Effector CD4-positive, alpha-beta T cell (primary cell): ENCODE measurements at places on chromosomes 7 and 10.

- no peak for DNase-seq
Observed at GRCh38 chr7:129828989-129829736, 123.6 kb downstream of the UBE2H start.

DNA sequence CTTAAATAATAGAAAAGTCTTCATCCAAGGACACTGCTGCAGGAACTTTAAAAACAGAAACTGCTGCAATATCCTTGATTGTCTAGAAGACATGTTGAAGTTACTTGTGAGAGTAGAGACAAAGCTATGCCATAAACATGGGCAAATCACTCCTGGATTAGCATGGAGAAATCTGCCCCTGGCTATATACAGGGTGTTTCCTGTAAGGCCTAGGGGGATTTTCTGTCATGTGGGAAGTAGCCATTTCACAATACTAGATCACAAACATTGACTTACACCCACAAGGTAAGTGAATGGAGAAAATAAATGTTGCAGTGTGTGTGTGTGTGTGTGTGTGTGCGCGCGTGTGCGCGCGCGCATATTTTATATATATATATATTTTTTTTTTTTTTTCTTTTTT lies 35.2 kb upstream of the PDK4 start:
- no peak for DNase-seq

- DNase-seq = no peak
Observed at GRCh38 chr7:139981511-139981895, 81.2 kb downstream of the PARP12 start.

DNA sequence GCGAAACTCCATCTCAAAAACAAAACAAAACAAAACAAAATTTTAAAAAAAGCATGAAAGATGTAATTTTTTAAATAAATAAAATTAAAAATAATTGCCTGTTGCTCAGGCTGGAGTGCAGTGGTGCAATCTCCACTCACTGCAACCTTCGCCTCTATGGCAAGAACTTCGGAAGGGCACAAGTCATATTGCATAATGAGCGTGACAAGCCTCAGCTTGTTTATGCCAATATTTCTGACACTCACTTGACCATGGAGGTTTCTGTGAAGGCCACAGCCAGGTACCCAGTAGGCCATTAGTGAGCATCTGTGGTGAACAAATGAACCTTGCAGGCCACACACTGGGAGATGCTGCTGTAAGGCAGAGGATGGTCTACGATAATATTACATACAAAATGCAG lies 106.1 kb upstream of the KMT2C start:
- DNase-seq = no peak

- no peak for DNase-seq
Observed at GRCh38 chr10:97332591-97333350, 1.8 kb downstream of the FRAT2 start.

- DNase-seq = no peak
Observed at GRCh38 chr10:74944205-74944604, 117.8 kb downstream of the KAT6B start.

DNA sequence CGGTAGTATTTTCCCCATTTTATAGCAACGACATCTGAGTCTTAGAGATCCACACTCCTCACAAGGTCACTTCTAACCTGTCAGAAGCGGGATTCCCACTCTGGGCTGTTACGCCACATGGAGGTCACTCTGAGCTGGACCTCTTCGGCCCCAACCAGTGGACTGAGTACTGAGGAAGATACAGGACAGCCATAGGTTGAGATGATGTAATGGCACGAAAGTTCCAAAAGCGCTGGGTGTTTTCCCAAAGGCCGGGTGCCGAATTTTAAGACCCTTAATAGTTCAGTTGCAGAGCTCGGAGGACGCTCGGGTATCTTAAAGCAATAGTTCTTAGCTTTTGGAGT lies 699 bp downstream of the GHITM start:
- peak; percentile 4 for DNase-seq

- no peak for DNase-seq
Observed at GRCh38 chr10:624605-625332, 64.7 kb downstream of the DIP2C start.

- DNase-seq = no peak
Observed at GRCh38 chr7:138837627-138838026, 39.6 kb upstream of the ATP6V0A4 start.

GRCh38 chr10:79444199-79445119 lies 965 bp downstream of the ZCCHC24 start:
- DNase-seq = peak; percentile 35

DNA sequence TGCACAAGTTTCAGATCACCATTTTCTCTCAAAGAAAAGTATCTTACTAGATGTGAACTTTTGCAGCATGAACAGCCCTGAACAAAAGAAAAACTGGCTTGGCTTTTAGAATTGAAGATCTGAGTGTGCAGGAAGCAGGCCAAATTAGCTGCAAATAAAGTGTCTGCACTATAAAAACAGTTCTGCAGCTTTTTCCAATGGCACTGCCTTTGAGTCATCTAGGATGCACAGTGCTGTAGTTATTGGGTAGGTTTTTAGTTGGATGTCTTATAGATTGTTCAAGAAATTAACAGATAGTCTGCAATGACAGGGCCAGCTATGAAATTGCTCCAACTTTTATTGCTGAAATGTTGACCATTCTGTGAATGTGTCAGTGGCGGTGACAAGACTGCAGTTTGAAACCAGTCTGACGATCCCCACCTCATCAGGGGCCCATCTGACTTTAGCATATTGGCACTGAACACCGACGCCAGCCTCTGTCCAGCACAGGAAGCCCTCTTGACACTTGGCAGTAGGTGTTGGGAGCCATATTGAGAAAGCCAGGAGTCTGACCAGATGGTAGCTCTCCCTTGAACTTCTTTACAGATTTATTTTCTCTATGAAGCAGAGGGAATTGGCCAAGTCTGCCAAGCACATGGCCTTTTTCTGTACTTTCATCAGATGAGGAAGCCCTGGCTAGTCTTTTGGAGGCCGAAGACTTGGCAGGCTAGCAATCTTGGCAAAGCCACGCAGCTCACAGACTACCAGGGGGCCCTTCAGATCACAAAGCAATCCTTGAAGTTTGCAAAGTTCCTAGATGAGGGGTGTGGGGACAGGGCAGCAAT lies 490.6 kb downstream of the NEBL start:
- DNase-seq = no peak

DNA sequence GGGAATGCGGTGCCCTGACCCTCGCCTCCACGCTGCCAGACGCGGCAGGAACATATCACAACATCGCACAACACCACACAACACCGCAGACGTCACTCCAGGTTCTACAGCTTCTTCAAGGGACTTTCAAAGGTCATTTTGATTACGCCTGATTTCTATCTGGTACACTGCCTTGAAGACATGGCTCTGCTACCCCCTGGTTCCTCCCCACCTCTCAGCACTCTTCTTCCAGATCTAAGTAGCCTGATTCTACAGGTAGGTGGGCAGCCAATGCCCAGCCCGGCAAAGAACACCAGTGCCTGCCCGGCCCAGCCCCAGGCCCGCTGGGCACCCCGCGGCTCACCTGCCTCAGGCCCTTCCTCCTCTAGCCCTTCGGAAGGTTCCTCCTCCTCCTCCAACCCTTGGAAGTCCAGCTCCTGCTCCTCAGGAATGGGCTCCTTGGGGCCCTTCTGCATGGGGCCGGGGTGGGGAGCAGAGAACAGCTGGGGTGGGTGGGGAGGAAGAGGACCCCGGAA lies 8.4 kb downstream of the GIGYF1 start:
- no peak for DNase-seq

DNA sequence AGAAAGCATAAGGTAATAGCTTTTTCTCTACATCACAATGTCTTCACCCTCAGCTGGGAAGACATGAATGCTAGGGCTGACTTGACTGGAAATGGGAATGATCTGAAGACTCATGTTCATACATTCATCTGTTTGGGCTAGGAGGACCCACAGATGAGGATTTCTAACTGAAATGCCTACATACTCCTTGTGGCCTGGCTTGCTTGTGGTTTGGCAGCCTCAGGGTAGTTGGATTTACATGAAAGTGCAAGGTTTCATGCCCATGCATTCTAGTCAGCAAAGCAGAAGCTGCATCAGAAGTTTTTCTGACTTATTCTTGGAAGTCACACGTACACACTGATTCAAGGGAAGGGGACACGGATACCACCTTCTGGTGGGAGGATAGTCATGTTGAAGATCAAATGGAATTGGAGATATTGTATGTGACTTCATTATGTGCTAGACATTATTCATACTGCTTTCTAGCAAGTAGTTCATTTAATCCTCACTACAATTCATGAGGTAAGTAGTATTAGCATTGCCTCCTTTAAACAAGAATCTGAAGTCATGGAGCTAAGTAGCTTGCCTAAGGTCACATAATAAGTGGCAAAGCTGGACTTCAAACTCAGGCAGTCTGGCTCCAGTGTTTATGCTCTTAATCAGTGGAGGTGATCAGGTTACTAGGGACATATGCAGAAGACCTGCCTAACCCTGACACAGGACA lies 957.0 kb downstream of the LRMDA start:
- no peak for DNase-seq

DNA sequence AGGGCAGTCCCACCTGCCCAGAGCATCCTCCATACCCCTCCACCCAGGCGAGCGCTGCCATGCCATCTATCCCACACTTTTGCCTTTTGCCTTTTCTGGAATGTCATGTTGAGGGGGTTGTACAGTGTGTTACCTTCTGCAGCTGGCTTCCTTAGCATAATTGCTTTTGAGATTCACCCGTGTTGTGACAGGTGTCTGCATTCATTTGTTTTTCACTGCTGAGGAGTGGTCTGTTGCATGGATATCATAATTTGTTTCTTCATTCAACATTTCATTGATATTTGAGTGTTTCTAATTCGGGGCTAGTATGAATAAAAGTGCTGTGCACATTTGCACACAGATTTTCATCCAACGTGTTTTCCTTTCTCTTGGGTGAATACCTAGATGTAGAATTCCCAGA lies 353.9 kb downstream of the PAXIP1 start:
- DNase-seq = no peak

DNA sequence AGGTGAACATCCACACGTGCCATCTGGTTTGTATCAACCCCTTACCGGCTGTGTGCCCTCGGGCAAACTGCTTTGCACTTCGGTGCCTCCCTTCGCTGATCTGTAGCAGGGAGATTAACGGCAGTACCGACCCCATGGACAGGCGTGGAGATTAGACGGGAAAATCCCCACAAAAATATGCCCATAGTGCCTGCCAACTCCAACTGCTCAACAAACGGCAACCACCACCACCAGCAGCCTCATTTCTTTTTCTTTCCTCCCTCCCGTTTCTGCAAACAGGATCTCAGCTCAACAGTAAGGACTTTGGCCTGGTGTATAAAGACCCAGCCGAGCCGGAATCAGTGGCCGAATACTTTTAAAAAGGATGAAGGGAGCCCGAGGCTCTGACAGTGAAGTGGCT lies 31.0 kb downstream of the CHST15 start:
- DNase-seq = no peak

DNA sequence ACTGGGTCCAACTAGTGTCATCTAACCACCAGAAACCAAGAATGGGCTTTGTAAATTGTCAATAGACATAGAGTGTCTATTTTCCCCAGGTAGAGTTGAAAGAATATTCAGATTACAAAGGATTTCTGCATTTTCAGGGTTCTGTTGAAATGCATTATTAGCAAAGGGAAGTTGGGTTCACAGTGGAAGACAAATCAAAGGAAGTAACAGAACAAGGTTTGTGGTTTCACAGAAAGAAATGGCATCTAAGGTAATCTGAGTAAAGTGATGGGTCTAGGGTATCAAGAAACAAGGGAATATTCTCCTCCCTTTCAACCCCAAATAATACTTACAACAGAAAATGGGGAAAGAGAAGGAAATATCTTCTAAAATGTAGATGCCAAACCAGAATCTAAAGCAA lies 25.8 kb downstream of the CEP41 start:
- DNase-seq = no peak

DNA sequence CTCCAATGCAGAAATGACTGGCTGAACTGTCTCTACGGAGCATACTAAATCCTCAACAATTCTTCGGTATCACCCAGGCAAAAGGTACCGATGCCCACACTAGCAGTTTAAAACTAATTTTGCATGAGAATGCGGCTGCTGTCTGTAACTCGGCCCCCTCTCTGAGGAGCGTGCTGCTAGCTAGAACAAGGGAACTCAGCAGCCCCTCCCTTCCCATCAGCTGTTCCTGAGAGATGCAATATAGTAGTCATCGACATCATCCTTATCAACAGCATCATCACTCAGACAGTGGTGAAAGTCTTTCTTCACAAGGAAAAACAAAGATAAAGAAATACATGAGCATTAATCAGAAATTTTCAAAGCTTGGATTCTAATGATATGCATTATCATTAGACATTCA lies 189.1 kb upstream of the FRMD4A start:
- no peak for DNase-seq

GRCh38 chr10:90923111-90923731 lies 2.3 kb upstream of the ANKRD1 start:
- DNase-seq = no peak

DNA sequence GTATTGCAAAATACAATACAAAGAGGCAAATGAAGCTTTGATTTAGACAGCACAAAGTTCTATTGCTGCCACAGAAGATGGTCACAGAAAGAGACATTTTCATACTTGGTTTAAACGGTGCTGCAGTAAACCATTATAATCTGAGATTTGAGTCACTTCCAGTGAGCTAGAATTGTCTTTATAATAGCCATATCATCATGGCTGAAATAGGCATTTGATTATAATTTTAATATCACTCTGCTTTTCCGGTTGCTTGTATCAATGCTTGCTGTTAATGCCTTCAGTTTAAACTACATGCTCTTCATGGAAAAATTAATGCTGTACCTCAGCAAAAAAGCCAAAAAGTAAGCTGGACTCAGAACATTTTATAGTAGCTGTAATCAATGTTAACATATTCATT lies 48.5 kb downstream of the CPEB3 start:
- DNase-seq = no peak

DNA sequence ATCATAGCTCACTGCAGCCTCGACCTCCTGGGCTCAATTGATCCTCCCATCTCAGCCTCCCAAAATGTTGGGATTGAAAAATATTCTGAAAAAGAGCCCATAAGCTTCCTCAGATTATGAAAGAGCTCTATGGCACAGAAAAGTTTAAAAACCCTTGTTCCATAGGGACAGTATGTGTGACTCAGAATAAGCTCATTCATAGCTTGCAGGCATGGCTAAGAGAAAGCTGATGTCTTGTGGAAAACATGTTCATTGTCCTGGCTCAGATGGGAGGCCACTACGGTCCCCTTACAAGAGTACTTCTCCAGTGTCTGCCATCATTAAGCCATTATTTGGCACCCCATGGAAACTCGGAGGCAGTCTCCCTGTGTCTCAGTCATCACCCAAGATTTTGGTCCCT lies 64.0 kb downstream of the CCDC3 start:
- DNase-seq = no peak
